ENCODE measurements at places on chromosomes 5 and 9. TPM values are rescaled to one million over a fixed set of nuclear protein-coding genes. Genes with fewer than 3 reads are reported as not detected.

- H3K27ac ChIP-seq = no peak overlapping the region
- H3K36me3 ChIP-seq = no peaks in the 10 kb centered on the region
- H3K27me3 ChIP-seq = no peaks in the 10 kb centered on the region
- no peak for DNase-seq
- no peaks in the 10 kb centered on the region for H3K4me1 ChIP-seq
Observed at GRCh38 chr9:35618854-35619799, 914 bp upstream of the CD72 start.

DNA sequence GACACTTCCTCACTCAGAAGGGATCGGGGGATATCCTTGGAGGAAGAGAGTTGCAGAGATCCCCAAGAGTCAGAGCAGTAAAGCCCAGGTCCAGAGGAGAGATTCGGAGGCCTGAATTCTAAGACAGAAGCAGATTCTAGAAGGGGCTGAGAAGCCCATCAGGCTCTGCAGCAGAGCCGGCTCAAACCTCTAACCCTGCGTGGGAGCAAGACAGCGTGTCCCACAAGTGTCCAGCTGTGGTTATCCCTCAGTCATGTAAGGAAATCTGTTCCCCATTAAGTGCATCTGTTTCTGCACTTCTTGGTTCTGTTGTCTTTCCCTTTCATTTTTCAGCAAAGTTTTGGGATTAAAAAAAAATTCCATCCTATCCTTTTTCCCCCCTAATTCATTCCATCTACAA lies 4.8 kb upstream of the DIAPH1 start:
- H3K4me1 ChIP-seq = no peaks in the 10 kb centered on the region
- DNase-seq = no peak
- peaks cover 10% of the 10 kb centered on the region for H3K36me3 ChIP-seq
- peak overlapping the region; percentile 9 for H3K27ac ChIP-seq

- DNase-seq = no peak
- no peak overlapping the region for H3K4me3 ChIP-seq
- no peaks in the 10 kb centered on the region for H3K36me3 ChIP-seq
- peak overlapping the region; percentile 81 for H3K27ac ChIP-seq
Observed at GRCh38 chr5:68257210-68257609, 41.7 kb downstream of the PIK3R1 start.

Gene FAM78A
- total RNA-seq = 2.5 TPM

Gene AIF1L
- total RNA-seq = 12.5 TPM

GRCh38 chr9:71209890-71210289 lies 88.5 kb upstream of the TRPM3 start:
- DNase-seq = no peak
- H3K4me3 ChIP-seq = no peak overlapping the region
- no peaks in the 10 kb centered on the region for H3K27me3 ChIP-seq
- no peaks in the 10 kb centered on the region for H3K36me3 ChIP-seq

Gene PHF2
- total RNA-seq = 25.9 TPM

- no peaks in the 10 kb centered on the region for H3K36me3 ChIP-seq
- H3K4me1 ChIP-seq = no peaks in the 10 kb centered on the region
- H3K27ac ChIP-seq = no peak overlapping the region
- no peaks in the 10 kb centered on the region for H3K27me3 ChIP-seq
- no peak overlapping the region for H3K4me3 ChIP-seq
Observed at GRCh38 chr5:149745-150485, 41.4 kb upstream of the LRRC14B start.

- H3K27me3 ChIP-seq = no peaks in the 10 kb centered on the region
- H3K27ac ChIP-seq = peak overlapping the region; percentile 90
- H3K4me3 ChIP-seq = peak overlapping the region; percentile 87
- H3K4me1 ChIP-seq = peaks cover 4% of the 10 kb centered on the region
- DNase-seq = no peak
Observed at GRCh38 chr5:146203872-146204192, 427 bp downstream of the RBM27 start.

Gene FOXD4L4
- total RNA-seq = 0.32 TPM

GRCh38 chr9:24832307-24832706 lies 286.6 kb upstream of the IZUMO3 start:
- no peaks in the 10 kb centered on the region for H3K36me3 ChIP-seq
- H3K27ac ChIP-seq = no peak overlapping the region
- H3K27me3 ChIP-seq = no peaks in the 10 kb centered on the region
- H3K4me3 ChIP-seq = no peak overlapping the region

Data from breast epithelium (tissue), 4 donors.